ENCODE measurements at places on chromosomes 11 and 22. TPM values are rescaled to one million over a fixed set of nuclear protein-coding genes. Genes with fewer than 3 reads are reported as not detected.

Gene C11orf52
- total RNA-seq: 0.49 TPM

Gene PTPRJ
- 2.9 TPM for total RNA-seq

Gene MPST
- total RNA-seq: 124 TPM

Gene OOSP1
- not detected for total RNA-seq

Gene DMC1
- total RNA-seq: 0.53 TPM

Gene CCDC87
- not detected for total RNA-seq

Gene CEND1
- total RNA-seq: 0.20 TPM

Gene SAA1
- total RNA-seq: not detected

Gene PATE2
- total RNA-seq: not detected

Gene CDC42EP1
- 79.8 TPM for total RNA-seq

Gene MMP7
- not detected for total RNA-seq

Gene PRG2
- not detected for total RNA-seq

Gene OR52A5
- total RNA-seq: not detected

Gene C11orf87
- total RNA-seq: not detected

Gene CREB3L1
- 0.33 TPM for total RNA-seq

Gene TUB
- 0.25 TPM for total RNA-seq

Gene NECTIN1
- total RNA-seq: 13.9 TPM

Gene LRRC4C
- total RNA-seq: not detected

Gene TMEM134
- total RNA-seq: 51.3 TPM

Gene CFAP300
- total RNA-seq: not detected

Gene NAGA
- 57.2 TPM for total RNA-seq

Gene TMEM191C
- total RNA-seq: not detected
